ENCODE measurements at places on chromosomes 4 and X. TPM values are rescaled to one million over a fixed set of nuclear protein-coding genes. Genes with fewer than 3 reads are reported as not detected.

The MND1 gene
- polyA plus RNA-seq, result 0.27 TPM

The ZFP42 gene
- polyA plus RNA-seq, result not detected

The SSX2B gene
- polyA plus RNA-seq, result not detected

The TMEM255A gene
- polyA plus RNA-seq, result 0.15 TPM

The RAI2 gene
- 17.8 TPM for polyA plus RNA-seq

The FAM236A gene
- polyA plus RNA-seq, result not detected

The ENPEP gene
- polyA plus RNA-seq, result 1.3 TPM

The PABPC1L2B gene
- polyA plus RNA-seq, result not detected

The RASL11B gene
- 8.0 TPM for polyA plus RNA-seq

The ITIH6 gene
- not detected for polyA plus RNA-seq
